ENCODE measurements at places on chromosomes 7 and 10. TPM values are rescaled to one million over a fixed set of nuclear protein-coding genes. Genes with fewer than 3 reads are reported as not detected.
A peak's percentile ranks its signal among the peaks of the same experiment; 100 is the strongest.

Gene CCDC146
- 15.8 TPM for total RNA-seq

Gene CALCR
- total RNA-seq = 0.45 TPM

DNA sequence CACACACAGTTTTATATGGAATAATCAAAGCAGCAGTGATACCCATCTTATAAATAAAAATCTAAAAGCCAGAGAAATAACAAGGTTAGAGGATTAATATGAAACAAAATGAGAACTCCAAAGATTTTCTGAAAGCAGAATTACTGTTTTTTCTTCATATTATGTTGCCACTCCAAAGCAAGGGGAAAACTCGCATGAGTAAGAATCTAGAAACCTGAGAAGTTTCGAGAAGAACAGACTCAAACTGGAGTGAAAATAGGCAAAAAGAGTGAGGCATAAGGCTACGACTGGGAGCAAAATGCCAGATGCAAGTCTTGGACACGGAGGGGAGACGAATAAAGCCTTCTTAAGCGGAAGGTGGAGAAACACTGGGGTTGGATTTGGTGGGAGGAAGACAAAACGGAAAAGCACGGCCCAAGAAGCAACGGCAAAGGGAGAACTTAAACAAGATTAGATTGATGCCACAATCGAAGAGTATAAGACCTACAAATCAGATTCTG is 923 bp downstream of the TNPO3 start:
- DNase-seq = peak; percentile 4

DNA sequence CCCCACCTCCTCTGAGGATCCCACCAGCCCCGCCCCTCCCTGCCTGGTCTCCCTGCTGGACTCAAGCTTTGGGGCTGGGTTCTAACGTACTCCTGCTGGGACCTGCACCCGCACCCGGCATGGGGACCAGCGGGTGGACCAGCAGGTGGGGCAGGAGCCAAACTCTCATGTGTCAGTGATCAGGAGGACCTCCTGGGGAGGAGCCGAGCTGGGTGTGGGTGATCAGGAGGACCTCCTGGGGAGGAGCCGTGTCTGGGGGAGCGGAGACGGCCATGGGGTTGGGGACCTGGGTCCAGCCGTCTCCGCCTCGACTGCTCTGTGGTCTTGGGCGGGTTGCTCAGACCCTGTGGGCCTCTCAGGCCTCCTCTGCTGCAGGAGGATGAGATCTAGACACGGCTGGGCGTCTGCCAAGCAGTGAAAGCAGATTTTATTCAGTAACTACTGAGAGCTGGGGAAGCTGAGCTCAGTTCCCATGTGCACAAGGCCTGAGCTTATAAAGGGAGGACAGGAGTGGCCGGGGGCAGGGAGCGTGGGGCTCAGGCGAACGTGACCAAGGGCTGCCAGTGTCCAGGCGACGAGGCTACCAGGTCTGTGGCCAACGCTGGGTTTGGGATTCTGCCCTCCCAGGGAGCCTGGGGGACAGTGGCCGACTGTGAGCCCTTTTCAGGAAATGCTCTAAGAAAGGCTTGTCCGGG is 33.6 kb upstream of the UTF1 start:
- DNase-seq = no peak

GRCh38 chr7:37928878-37929277 is 8.4 kb downstream of the EPDR1 start:
- no peak for DNase-seq

DNA sequence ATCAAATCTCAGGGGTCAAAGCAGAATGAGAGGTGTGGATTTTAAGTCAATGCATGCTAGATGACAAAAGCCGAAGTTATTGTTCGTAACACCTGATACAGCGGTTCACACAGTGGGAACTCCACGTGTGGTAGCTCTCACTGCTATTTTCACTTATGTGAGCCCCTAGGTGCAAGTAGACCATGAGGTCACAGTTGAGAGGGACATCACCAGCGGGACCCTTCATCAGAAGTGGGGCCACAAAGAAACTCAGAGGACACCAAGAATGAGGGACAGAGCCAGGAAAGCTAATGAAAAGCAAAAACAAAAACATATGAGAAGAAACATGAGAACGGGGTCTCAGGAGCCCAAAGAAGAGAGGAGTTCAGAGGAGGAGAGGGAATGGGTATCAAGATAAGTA is 63.5 kb downstream of the ADAM12 start:
- DNase-seq = no peak

Data from cerebellum (tissue), 4 donors.